T-cell (primary cell): ENCODE measurements at places on chromosomes 5 and 9. TPM values are rescaled to one million over a fixed set of nuclear protein-coding genes. Genes with fewer than 3 reads are reported as not detected.

- H3K27ac ChIP-seq: peak overlapping the region; percentile 43
- H3K4me3 ChIP-seq: no peak overlapping the region
- H3K36me3 ChIP-seq: no peaks in the 10 kb centered on the region
- no peak for DNase-seq
- peaks cover 80% of the 10 kb centered on the region for H3K4me1 ChIP-seq
Observed at GRCh38 chr9:2023532-2023931, 8.4 kb downstream of the SMARCA2 start.

DNA sequence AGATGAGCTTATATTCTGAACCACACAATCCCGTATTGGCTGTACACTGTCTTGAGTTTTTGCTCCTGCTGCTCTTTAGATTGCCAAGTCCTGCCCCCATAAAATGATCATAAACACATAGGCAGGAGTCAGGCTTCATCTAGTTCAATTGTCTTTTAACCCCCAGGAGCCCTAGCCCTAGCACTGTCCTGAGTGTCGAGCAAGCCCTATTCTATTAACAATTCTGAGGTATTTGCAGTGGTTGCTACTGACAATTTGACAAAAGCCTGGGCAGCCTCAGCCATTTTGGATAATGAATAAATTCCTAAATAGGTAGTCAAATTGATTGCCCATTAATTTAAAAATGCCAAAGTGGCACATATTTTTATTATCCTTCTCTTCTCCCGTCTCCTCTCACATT is 257.2 kb downstream of the YTHDC2 start:
- no peak for DNase-seq
- H3K4me1 ChIP-seq: no peaks in the 10 kb centered on the region
- H3K4me3 ChIP-seq: no peak overlapping the region
- no peaks in the 10 kb centered on the region for H3K36me3 ChIP-seq

DNA sequence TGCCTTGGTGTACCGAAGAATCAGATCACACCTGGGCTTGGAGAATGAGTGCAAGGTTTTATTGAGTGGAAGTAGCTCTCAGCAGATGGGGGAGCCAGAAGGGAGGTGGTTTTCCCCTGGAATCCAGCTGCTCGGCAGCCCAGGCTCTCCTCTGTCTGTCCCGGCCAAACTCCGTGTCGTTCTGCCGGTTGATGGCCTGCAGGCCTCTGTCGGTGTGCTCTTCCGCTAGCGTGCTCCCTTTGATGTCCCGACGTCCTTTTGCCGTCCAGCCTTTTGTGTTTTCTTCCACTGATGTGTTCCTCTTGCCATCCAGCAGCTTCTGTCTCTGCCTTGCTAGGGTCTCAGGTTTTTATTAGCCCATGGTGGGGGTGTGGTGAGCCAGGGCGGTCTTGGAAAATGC is 28.0 kb upstream of the MIER3 start:
- H3K27me3 ChIP-seq: no peaks in the 10 kb centered on the region
- no peak overlapping the region for H3K27ac ChIP-seq
- H3K4me1 ChIP-seq: peaks cover 4% of the 10 kb centered on the region
- no peaks in the 10 kb centered on the region for H3K36me3 ChIP-seq

DNA sequence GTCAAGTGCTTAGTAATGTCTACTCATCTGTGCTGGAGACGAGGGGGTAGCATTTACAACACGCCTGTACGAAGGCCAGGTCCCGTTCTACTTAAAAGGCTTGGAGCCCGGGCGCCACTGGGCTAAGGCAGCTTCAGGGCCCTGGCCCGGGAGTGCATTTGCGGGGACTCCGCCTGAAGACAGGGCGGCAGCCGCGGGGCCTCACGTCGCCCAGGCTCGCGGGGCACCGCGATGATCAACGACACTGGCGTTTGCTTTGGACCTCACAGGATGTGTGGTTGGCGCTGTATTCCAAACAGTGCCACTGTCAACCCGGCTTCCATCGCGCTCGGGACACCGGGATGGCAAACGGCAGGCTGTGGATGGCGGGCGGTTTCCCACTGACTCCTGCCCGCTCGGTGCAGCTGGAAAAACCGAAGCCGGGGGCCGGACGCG is 1.1 kb upstream of the TENT4A start:
- H3K4me3 ChIP-seq: peak overlapping the region; percentile 60
- H3K4me1 ChIP-seq: peaks cover 27% of the 10 kb centered on the region
- no peaks in the 10 kb centered on the region for H3K27me3 ChIP-seq
- no peaks in the 10 kb centered on the region for H3K36me3 ChIP-seq

DNA sequence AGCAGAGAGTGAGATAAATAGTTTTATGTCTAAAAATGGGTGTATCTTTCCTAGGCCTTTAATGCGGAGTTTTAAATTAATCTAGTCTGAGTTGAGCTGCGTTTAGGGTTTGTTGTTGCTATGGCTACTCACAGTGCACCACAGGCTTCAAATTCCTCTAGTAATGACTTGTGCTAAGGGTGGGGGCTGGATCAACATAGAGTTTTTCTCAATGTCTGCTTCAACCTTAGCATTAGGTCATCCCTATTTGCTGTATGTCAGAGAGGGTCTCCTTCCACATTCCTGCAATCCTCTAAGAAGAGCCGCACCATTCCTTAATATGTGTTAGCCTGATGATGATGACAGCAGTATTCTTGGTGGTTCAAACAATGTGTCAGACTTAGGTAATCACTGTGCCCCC is 465.6 kb upstream of the KIF2A start:
- H3K27me3 ChIP-seq: no peaks in the 10 kb centered on the region
- H3K36me3 ChIP-seq: no peaks in the 10 kb centered on the region
- no peaks in the 10 kb centered on the region for H3K4me1 ChIP-seq
- H3K4me3 ChIP-seq: no peak overlapping the region

- H3K27me3 ChIP-seq: no peaks in the 10 kb centered on the region
- DNase-seq: no peak
- H3K4me1 ChIP-seq: no peaks in the 10 kb centered on the region
- no peaks in the 10 kb centered on the region for H3K36me3 ChIP-seq
- H3K27ac ChIP-seq: no peak overlapping the region
Observed at GRCh38 chr5:20353499-20353898, 365.5 kb upstream of the CDH18 start.

DNA sequence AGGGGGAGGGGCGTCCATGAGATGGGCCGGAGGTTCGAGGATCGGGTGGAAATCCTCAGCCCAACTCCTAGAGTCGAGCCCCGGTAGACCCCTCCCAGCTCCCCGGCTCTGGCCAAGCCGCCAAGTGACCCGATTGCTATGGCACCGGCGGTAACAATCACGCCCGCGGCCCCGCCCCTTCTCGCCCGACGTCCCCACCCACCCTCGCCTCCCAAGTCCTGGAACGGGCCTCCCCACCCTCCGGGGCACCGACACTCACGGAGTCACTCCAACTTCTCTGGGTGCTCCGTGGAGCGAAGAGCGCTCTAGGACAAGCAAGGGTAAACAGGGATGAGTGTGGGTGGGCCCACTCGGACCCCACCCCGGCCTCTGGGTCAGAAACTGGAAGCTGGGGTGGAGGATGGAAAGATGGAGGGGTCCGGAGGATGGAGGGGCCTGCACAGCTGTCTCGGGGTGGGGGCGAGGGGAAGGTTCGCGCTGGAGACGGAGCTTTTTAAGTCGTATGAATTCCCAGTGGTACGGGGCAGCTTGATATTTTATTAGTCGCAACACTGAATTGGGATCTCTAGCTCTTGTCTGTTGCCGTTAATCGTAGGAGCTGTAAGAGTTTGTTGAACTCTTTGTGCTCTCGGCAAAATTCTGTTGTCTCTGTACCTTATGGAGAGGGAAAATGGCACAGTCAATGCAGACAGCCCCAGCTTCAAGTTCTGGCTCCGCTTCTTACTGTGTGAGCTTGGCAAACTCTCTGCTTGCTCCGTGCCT is at the start of gene SPACA9:
TSS of gene SPACA9 (plus strand) at position 204 of the 762 bp plus-strand sequence. CDS start 5,050 bp downstream, outside the sequence.
- peaks cover 14% of the 10 kb centered on the region for H3K27me3 ChIP-seq
- peak within 1 kb of the TSS; percentile 77 for H3K4me3 ChIP-seq
- H3K4me1 ChIP-seq: peaks cover 4% of the 10 kb centered on the region
- no peaks in the 10 kb centered on the region for H3K36me3 ChIP-seq
- DNase-seq: no peak
- H3K27ac ChIP-seq: peak within 1 kb of the TSS; percentile 67

GRCh38 chr5:14968796-14969195 is 97.2 kb upstream of the ANKH start:
- no peak for DNase-seq
- H3K4me3 ChIP-seq: no peak overlapping the region
- no peaks in the 10 kb centered on the region for H3K4me1 ChIP-seq
- no peak overlapping the region for H3K27ac ChIP-seq
- no peaks in the 10 kb centered on the region for H3K27me3 ChIP-seq

DNA sequence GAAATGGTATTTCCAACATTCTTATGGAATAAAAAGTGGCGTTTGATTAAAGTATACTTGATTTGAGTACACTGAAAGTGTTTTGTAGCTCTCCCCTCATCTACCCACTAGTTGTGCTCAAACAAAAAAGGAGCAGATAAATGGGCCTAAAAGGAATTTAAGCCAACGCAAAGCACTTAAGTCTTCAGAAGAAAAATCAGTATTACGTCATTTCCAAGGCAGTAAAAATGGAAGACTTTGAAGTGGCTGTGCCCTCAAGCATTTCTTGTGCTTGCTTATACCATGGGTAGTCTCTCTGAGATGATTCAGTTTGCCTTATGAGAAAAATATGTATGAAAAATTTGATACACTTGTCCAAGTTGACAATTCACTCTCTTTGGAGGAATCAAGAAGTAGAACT is 279.9 kb upstream of the CD180 start:
- H3K27me3 ChIP-seq: no peaks in the 10 kb centered on the region
- no peaks in the 10 kb centered on the region for H3K36me3 ChIP-seq
- H3K4me3 ChIP-seq: no peak overlapping the region
- H3K4me1 ChIP-seq: no peaks in the 10 kb centered on the region
- no peak for DNase-seq

GRCh38 chr9:32867026-32867425 is 83.7 kb downstream of the TMEM215 start:
- H3K36me3 ChIP-seq: no peaks in the 10 kb centered on the region
- no peaks in the 10 kb centered on the region for H3K4me1 ChIP-seq
- DNase-seq: no peak

- no peak overlapping the region for H3K27ac ChIP-seq
- no peaks in the 10 kb centered on the region for H3K36me3 ChIP-seq
- DNase-seq: peak; percentile 8
- H3K4me1 ChIP-seq: no peaks in the 10 kb centered on the region
Observed at GRCh38 chr9:15403155-15403554, 19.5 kb upstream of the SNAPC3 start.

Gene PCDHGA2
- total RNA-seq: not detected

Gene CYLC2
- not detected for total RNA-seq

Gene IGFBPL1
- not detected for total RNA-seq
